ENCODE measurements at places on chromosomes 16 and 17. TPM values are rescaled to one million over a fixed set of nuclear protein-coding genes. Genes with fewer than 3 reads are reported as not detected.

GRCh38 chr17:9512323-9513168 is 63.1 kb downstream of the STX8 start:
- DNase-seq, result no peak

DNA sequence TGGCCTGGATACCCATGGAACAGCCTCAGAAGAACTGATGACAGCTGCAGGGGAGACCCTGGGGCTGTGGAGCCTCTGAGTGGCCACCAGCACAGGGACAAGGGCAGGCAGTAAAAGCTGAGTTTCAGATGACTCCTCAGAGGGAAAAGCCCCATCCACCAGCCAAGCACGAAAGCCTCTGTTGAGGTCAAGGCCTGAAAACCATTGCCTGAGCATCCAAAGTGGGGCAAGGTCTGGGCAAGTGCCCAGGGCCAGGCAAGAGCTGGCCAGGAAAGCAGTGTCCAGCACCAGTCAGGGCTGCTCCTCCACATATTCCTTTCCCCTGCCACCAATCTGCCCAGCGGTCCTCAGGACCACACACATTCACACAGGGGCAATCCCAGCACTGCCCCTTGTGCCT is 16.4 kb downstream of the ATP6V0D1 start:
- DNase-seq, result no peak

GRCh38 chr17:10699856-10700255 is 2.5 kb downstream of the ADPRM start:
- DNase-seq, result no peak

- DNase-seq, result no peak
Measured at GRCh38 chr17:74240618-74241205, 27.3 kb downstream of the TTYH2 start.

- DNase-seq, result no peak
Measured at GRCh38 chr17:10033959-10034358, 128.9 kb upstream of the RCVRN start.

KRTAP16-1 gene
- total RNA-seq, result not detected

HOXB6 gene
- 27.9 TPM for total RNA-seq

Data from PC-9 (cell line).